Mammary epithelial cell (primary cell): ENCODE measurements at places on chromosomes 6 and 20. TPM values are rescaled to one million over a fixed set of nuclear protein-coding genes. Genes with fewer than 3 reads are reported as not detected.

GRCh38 chr6:100212131-100212530 lies 218.1 kb upstream of the MCHR2 start:
- no peak for DNase-seq

Gene C6orf89
- 34.3 and 36.9 TPM in 2 replicates for total RNA-seq

DNA sequence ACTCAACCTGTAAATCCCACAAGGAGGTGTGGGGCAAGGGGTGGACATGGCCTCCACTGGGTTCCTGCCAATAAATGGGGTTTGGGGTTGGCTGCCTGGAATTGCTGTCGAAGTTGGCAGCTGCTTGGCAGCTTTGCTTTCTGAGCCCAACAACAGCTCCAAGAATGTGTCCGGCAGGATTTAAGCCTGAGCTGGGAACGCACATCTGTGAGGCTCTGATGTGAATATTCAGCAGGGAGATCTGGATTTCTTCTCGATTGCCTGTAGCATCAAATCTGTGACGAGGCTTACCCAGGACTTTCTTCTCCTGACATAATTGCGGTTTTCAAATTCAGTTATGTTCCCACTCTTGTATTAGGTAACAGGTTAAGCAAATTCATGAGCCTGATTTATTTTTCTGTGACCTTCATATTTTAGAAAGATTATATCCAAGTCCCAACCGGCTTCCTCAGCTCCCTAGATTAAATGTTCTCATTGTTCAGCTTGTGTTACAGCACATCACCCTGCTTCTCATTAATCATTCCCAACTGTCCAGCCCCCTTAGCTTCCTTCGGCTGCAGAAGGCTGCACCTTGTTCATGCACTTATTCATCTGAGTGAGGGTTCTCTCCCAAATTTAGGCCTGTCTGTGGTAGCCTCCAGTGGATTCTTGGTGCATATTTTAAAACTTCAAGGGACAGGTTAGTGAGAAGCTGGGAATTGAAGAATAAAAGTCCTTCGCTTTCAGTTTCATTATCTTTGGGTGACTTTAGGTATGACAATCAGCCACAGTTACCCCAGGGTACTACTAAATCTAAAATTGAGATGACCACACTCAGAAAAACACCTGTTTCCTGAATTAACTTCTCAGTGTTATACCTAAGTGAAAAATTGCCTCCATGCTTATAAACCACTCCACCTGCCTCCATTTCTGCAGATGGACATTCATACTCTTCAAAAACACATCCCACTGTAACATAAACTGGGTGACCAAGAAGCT lies 310.0 kb downstream of the ESR1 start:
- DNase-seq = peak; percentile 47

- peak; percentile 51 for DNase-seq
Measured at GRCh38 chr6:32947552-32948465, 5.1 kb downstream of the HLA-DMA start.

DNA sequence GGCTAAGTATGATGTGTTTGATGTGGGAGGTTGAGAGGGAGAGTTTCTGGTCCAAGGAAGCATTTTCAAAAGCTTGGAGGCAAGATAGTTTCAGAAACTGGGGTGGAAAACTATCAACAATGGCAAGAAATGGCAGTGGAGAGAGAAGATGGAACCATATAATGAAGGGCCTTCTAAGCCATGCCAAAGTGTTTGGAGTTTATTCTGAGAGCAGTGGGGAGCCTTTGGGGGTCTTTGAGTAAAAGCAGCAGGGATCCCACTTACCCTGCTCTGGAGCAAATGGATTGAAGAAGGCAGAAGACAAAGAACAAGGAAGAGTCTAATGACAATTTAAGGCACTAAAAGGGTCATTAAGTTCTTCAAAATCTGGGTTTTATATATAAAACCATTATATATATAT lies 538.9 kb downstream of the UTRN start:
- no peak for DNase-seq

DNA sequence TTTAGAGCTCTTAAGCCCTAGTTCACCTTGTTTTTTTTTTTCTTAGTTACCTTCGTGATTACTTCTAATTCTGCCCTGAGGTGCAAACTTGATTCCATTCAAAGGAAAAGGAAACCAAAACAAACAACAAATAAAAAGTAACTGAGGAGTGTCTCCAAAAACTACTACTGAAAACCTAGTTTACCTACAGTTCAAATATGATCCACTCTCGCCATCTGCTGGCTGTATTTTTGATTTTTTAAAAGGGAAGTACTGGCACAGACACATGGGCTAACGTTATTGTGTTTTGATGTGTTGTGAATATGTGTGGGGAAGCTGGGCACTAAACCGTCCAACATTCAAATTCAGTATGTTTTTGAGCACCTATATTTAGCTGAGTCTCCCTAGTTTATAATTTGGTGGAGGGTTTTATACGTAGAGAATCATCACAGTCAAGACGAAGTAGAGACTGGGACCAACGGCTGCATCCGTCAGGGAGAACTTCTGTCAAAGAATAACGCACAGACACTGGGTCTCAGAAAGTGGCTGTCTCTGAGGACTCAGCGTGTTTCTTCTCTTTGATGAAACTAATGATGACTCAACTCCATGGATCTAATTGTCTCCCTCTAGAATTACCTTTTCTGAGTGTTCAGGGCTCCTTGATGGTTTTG lies 373.5 kb upstream of the BTBD3 start:
- peak; percentile 79 for DNase-seq

Gene C6orf15
- not detected in 2 replicates for total RNA-seq

GRCh38 chr20:64065974-64066343 lies 3.0 kb downstream of the TCEA2 start:
- peak; percentile 88 for DNase-seq

- DNase-seq = no peak
Measured at GRCh38 chr20:25720285-25720684, 23.6 kb upstream of the ZNF337 start.

DNA sequence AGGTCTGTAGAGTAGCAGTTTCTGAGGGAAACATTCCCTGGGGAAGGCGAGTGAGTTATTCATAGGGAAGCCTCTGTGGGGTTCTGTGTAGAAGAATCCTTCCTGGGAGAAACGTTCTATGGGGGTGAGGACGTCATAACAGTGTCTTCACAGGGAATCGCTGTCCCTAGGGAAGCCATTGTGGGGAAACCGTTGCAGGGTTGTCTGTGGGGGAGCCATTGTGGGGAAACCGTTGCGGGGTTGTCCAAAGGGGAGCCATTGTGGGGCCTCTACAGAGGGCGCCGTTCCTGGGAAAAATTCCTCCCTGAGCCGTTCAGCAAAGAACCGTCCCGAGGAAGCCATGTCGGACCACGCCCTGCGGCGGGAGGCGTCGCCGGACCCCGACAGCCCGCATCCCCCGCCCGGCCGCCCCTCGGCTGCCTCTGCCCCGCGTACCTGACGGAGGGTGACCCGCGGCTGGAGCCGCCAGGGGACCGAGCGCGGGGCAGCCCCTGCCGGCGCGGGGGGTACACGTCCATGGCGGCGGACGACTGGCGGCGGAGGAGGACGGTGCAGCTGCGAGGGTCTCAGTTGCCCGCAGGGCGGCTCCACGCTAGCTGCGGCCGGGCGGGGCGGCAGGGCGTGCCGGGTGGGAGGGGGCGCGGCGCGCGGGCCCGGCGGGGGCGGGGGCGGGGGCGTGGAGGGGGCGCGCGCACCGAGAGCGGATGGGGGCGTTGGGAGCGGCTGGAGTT lies at the start of gene DNAAF9:
TSS of gene DNAAF9 (minus strand) at position 630 of the 731 bp plus-strand sequence. CDS start at position 518, 112 bp downstream.
- peak; percentile 40 for DNase-seq

GRCh38 chr20:21303872-21304586 lies 898 bp downstream of the XRN2 start:
- no peak for DNase-seq

- no peak for DNase-seq
Measured at GRCh38 chr6:109901976-109902375, 76.1 kb upstream of the GPR6 start.

DNA sequence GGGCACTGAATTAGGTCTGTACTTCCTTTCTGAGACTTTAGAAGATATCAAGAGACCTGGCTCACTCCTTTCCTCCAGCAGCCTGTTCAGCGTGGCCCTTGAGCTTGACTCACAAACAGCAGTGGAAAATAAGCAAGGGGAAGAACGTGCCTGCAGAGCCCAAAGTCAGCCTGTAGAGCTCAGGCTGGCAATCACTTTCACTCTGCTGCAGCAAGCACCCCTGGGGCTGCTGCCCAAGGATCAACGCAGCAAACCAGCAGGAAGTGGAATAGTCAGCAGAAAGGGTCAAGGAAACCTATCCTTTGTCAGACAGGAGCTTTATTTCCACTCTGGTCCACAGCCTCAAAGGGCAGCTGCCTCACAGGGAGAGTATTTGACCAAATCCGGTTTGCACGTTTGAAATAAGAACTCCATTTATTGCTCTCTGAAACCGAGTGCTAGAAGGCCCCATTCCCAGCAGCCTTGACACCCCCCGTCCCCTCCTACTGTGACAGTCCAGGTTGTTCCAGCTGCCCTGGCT lies 77.4 kb downstream of the PRDM1 start:
- DNase-seq = no peak

DNA sequence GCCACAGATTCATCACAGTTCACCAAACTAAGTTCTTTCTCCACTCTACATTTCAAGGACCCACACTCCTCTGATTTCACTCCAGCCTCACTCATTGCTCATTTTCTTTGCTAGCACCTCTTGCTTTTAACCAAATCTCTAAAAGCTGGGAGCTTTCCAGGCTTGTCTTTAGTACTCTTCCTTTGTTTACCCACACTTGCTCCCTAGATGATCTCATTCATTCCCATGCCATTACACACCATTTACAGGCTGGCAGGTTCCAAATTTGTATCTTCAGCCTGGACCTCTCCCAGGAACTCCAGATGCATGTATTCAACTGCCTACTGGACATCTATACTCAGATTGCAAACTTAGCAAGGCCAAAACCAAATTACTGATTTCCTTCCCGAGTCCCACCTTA lies 5.3 kb upstream of the GUCA1B start:
- peak; percentile 55 for DNase-seq

DNA sequence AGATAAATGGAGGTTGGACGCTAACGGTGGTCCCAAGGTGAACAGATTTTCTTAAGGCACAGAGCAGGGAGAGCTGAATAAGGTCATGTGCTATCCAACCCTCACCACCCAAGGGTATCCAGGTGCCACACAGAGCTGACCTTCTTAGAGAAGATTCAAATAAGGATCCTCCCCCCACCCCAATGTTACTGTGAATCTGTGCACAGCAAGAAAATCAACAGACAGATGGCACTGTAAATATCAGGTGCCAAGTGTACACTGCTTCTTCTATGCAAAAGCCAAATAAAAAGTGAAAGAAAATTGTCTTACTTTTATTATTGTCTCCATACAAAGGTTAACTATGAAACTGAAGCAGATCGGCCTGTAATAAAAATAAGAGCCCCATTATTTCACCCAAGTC lies 96.9 kb downstream of the PAK5 start:
- no peak for DNase-seq

Gene CALHM4
- not detected in 2 replicates for total RNA-seq

- DNase-seq = no peak
Measured at GRCh38 chr20:19284400-19285178, 72.1 kb downstream of the SLC24A3 start.

Gene LY6G5C
- total RNA-seq = 1.4 TPM in 1 of 2 replicates, not detected in the other

Gene KCNQ5
- 11.8 and 13.7 TPM in 2 replicates for total RNA-seq
